ENCODE measurements at places on chromosomes 3 and 15.

DNA sequence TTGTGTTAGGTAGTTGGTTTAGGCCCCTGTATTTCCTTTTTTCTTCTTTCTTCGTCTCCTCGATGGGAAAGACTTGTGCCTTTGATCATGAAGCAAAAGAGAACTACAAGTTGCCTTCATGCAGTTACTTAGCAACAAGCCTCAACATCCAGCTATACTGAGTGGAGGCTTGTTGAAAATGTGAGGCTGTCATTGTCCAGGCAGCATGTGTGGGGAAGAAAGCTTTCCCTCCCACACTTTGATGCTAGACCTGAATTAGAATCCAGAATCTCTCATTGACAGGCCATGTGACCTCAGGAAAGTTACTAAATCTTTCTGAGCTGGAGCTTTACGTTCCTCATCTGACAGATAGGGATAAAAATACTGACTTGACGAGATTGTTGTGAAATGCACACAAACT lies 23.7 kb downstream of the IFT122 start:
- DNase-seq, result no peak

DNA sequence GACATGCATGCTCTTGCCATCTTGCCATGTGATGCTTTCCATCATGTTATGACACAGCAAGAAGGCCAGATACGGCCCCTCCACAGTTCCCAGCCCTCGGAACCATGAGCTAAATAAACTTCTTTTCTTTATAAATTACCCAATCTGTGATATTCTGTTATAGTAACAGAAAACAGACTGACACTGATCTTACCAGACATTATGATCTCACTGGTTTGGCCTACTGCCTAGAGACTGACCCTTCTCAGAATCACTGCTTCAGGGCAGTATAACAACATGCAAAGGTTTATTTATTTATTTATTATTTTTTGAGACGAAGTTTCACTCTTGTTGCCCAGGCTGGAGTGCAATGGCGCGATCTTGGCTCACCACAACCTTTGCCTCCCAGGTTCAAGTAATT lies 14.0 kb downstream of the ZNF619 start:
- DNase-seq, result no peak

DNA sequence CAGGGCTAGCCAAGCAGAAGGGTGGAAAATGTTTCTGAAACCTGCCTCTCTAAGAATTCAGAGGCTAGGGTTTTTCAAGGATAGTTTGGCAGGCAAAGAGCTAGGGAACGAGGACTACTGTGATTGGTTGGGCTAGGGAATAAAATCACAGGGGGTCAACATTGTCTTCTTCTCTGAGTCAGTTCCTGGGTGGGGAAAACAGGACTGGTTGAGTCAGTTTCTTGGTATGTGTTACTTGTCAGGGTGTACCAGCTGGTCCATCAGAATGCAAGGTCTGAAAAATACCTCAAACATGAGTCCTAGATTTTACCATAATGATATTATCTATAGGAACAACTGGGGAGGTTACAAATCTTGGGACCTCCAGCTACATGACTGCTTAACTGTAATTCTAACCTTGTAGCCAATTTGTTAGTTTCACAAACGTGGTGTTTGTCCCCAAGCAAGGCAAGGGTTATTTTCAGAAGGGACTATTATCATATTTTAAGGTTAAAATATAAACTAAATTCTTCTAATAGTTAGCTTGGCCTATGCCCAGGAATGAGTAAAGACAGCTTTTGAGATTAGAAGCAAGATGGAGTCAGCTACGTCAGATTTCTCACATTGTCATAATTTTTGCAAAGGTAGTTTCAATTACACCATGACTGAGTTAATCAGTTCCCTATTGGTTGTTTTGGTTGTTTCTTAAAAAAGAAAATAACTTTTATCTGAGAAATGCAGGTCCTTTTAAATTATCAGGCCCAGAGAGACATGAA lies 231.5 kb downstream of the ALCAM start:
- DNase-seq, result no peak

GRCh38 chr3:114551770-114552526 lies 258.1 kb downstream of the TIGIT start:
- DNase-seq, result no peak

DNA sequence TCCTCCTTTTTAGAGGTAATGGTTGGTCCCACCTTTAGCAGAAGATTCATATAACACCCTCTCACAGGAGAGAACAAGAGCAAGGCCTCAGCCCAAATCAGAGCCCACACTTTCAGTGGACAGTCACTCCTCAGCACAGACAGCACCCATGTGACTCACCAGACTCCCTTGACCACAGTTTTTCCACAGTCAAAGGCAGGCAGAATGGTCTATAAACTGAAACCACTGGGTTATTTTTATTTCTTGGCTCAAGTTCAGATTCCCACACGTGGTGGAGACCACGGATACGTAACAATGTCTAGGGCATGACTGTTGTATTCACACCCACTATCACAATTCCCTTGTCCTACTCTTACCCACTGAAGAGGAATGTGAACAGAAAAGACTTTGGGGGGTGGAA lies 237.8 kb upstream of the UBE2E1 start:
- DNase-seq, result peak; percentile 84

- no peak for DNase-seq
Observed at GRCh38 chr3:49506906-49507305, 36.8 kb downstream of the DAG1 start.

GRCh38 chr3:125143538-125143937 lies 69.0 kb downstream of the SLC12A8 start:
- DNase-seq, result no peak

DNA sequence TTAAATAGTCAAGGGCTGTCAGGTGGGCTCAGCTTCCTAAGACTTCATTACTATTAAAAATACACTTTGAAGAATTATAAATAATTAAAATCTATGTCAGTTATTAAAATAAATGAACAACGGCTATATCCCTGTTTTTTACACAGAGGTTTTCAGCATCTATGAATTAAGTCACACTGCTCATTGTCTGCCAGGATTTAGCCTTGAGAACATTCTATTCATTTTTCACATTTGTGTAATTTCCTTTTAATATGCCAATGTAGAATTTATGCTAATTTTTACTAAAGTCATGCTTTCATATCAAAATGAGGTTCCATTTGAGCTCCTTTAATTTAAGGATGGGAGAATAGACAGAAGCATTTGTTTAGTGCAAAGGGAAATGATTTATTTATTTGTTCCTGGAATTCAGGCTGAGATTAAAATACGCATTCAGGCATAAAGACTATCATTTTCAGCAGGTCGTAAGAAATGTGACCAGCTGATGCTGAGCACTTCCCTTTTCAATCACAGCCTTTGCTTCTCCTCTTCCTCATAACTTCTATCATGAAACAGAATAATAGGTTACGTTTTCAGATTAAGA lies 345.1 kb downstream of the MFSD1 start:
- DNase-seq, result no peak

GRCh38 chr15:65790694-65791334 lies 1.3 kb downstream of the DENND4A start:
- peak; percentile 26 for DNase-seq
